ENCODE measurements at places on chromosomes 7 and 10. TPM values are rescaled to one million over a fixed set of nuclear protein-coding genes. Genes with fewer than 3 reads are reported as not detected.

GRCh38 chr7:69786730-69787395, 188.6 kb downstream of the AUTS2 start:
- no peak for DNase-seq

GRCh38 chr10:5547931-5548660, 23.3 kb downstream of the CALML3 start:
- no peak for DNase-seq

DNA sequence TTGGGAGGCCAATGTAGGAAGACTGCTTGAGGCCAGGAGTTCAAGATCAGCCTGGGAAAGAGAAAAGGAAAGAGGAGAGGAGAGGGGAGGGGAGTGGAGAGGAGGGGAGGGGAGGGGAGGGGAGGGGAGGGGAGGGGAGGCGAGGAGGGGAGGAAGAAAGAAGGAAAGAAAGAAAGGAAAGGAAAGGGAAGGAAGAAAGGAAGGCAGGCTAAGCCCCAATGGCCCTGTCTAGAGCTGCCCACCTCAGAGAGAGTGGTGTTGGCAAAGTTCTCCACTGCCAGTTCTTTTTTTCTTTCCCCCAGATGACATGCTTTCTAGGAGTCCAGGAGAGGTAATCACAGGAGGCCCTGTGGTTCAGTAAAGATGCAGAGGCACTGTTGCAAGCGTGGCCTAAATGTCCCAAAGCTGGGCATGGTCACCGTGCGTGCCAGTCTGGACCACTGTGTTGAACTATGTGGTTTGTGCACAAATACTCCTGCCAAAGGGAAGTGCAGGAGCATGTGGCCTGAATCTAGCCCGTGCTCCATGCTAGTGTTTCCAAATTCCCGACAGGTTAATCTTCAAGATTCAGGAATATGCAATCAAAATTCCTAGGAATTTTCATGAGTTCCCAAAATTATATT, 39.7 kb downstream of the ODAD2 start:
- DNase-seq, result no peak

GRCh38 chr7:36760856-36761762, 36.8 kb upstream of the AOAH start:
- no peak for DNase-seq

C10orf53 gene
- total RNA-seq, result not detected
